ENCODE measurements at places on chromosomes 1 and 21.

DNA sequence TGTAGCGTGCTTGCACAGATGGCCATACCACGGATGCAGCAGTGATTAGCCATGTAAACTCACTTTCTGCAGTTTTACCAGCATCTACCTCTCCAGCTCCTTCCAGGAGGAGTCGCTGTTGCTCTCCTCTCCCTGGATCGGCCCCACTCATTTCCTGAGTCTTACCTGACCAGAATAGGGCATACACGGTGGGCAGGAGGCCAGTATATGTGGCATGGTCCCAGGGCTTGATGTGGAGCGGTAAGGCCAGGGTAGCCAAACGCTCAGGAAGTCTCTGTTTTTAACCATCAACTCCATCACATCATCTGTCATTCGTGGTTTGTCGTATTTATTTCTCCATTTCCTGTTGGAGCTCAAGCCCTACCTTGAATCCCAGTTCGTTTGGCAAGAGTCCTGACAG, 163.4 kb upstream of the USP24 start:
- DNase-seq: no peak

- DNase-seq: no peak
Measured at GRCh38 chr1:115314765-115315164, 23.3 kb downstream of the NGF start.

GRCh38 chr1:19169642-19170041, 40.4 kb downstream of the UBR4 start:
- no peak for DNase-seq

GRCh38 chr21:40638466-40639251, 208.3 kb downstream of the DSCAM start:
- no peak for DNase-seq

DNA sequence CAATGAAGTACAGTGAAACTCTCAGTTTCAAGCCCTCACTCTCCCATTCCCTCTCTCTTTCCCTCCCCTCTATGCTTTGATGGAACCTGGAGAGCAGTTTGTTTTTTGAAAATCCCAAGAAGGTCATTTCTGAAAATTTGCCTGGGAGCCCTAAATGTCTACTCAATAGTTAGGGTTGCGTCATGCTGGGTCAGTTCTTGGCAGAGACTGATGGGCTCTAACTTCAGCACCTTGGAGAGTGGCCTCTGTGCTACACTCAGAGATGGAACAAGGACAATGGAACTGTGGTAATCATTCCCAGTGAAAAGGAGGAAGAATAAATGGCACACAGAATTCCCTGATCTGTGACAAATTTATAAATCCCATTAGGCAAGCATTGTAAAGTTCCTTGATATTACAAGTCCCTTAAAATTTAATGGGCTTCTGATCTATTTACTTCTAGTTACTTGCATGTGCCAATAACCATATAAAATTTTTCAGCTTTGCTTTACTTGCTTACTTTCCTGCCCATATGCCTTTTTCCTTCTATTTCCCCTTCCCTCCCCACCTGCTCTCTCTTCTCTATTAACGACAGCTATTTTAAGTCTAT, 182.9 kb upstream of the KCND3 start:
- DNase-seq: no peak

DNA sequence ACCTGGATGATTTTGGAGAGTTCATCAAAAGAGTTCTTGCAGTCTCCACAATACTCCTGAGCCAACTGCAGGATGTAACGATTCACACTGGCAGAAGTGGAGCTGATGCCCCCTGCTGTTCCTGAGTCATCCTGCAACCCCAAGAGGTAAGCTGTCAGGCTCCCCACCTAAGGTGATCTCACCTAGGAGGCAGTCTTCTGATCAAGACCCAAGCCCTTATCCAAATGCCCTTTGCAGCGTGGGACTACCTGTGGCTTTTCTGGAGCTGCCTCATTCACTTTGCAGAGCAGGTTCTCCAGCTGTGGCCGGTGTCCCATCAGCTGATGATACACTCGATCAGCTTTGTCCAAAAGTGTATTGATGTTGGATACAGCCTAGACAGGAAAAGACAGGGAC, 96.4 kb downstream of the UBR4 start:
- peak; percentile 11 for DNase-seq

DNA sequence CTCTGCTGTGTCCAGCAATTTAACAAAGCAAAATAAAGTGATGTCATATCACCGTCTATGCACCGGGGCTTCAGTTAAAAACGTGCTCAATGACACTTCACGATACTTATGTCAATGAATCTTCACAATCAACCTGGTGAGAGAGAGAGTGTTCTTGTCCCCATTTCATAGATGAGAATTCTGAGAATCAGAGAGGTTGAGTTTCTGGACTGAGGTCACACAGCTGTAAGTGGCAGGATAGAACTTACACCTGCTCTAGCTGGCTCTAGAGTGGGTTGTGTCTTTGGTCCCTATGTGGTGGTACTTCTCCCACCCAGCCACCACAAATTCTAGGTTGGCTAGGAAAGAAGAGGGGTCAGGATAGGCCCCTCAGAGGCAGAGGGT, 5.2 kb downstream of the NTRK1 start:
- DNase-seq: no peak

DNA sequence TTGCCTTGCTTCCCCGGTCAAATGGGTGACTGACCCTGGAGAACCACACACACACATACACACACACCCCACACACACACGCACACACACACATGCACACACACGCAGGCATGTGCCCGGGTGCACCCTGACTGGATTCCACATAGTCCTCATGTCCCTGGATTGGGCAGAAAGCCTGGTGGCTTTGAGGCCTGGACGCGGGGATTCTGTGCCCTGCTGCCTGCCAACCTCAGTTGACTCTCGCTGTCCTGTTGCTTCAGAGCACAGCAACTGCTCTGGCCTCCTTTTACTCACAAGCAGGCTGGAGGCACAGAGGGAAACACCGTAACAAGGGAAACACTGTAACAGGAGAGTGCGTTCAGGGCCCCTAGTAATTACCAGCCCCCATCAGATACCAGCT, 6.4 kb downstream of the RORC start:
- no peak for DNase-seq

GRCh38 chr1:153526132-153526543, 9.7 kb downstream of the S100A6 start:
- no peak for DNase-seq

DNA sequence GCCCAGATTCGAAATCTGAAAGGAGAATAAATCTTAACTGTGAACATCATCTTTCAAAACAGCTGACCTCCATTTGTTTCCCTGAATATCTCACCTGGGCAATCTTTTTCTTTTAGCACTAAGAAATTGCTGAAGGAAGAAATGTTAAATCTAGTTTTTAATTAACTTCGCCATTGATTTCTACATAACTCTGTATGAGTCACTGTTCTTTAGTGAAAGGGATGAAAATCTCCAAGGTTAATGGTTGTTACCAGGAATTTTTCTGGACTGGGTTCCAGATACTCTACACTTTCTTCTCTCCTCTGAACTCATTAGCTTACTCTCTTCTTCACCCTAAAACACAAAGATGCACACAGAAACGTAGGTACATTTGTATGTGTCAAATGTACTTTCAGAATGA, 235.7 kb downstream of the BACH1 start:
- no peak for DNase-seq

DNA sequence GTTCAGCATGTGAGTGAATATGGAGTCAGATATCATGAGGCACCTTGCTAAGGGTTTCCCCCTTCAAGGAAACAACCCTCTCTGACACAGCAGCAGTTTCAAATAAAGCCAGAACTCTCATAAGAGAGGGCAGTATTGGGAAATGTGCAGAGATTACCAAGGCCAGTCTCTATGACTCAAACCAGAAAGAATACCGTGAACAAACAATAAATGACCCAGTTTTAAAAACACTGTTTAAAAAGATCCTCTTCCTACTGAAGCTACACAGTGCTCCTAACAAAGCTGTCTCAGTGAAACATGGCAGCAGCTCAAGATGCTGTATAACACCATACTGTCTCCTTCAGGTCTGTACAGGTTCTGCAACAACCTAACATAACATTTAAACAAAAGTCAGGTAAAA, 102.6 kb downstream of the KIAA0319L start:
- DNase-seq: no peak
